ENCODE measurements at places on chromosomes 3 and 15.

- no peak for DNase-seq
These were observed 123.4 kb downstream of the CHSY1 start for GRCh38 chr15:101128221-101129015.

DNA sequence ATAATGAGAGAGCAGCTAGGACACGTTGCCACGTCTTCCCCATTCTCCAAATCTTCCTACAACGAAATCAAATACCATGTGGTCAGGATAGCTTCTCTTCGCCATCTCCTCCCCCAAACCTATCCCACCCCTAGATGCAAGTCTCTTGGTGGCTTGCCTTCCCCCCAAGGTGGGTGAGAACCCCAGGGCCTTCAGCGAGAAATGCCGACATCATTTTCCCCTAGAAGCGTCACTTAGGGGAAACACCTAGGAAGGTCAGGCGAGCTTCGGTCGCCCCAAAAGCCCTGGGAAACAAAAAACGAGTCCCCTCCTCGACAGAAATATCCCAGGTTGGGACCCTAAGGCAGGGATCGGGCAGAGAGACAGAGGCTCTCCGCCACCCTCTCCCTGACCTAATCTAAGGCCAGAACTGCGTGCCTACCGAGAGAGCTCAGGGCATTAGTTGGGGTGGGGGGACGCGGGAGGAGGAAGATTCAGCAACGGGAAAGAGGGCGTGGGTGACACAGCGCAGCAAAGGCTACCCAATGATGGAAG lies 502 bp downstream of the DPH3 start:
- no peak for DNase-seq

- DNase-seq, result no peak
These were observed 465.8 kb downstream of the FOXP1 start for GRCh38 chr3:71117572-71118247.

DNA sequence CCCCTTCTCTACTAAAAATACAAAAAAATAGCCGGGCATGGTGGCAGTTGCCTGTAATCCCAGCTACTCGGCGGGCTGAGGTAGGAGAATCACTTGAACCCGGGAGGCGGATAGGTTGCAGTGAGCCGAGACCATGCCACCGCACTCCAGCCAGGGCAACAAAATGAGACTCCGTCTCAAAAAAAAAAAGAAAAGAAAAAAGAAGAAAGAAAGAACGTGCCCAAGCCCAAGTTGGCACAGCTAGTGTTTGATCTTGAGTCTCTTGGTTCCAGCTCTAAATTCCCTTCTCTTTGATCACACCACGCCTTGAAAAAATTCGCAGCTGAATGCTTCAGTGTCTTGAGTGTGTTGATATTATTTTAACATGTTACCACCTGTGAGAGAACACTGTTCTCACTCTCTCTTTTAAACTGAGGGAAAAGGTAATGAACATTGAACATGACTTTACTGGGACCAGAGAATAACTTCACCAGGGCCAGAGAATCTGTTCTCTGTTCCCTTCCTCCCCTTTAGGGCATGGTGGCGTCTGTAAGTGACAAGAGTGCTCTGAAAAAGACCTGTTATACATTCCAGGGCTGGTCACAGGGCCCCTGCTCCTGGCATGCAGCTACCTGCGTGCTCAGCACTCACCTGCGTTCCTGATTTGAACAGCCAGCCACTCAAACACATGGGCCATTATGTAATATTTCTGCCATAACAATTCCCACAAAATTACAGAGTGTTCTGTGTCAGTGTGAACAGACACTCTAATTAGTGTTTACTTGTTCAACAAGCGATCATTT lies 19.0 kb downstream of the SLCO3A1 start:
- DNase-seq, result no peak

DNA sequence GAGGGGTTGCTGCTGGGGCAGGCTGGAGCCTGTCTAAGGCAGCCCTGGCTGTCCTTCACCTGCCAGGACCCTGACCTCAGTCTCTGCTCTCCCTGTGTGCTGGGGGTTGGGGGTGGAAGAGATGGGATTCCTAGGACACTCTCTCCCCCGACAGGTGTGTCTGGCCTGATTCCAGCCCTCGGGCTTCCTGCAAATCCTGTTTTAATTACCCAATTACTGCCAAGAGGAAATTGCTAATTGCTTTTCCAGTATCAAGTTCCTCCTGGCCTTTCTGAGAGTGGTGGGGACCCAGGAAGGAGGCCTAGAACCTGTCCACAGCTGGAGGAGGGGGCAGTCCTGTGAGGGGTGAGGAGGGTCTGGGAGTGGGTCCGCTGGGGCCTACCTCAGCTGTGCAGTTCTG lies 15.8 kb downstream of the PLXNA1 start:
- DNase-seq, result no peak

DNA sequence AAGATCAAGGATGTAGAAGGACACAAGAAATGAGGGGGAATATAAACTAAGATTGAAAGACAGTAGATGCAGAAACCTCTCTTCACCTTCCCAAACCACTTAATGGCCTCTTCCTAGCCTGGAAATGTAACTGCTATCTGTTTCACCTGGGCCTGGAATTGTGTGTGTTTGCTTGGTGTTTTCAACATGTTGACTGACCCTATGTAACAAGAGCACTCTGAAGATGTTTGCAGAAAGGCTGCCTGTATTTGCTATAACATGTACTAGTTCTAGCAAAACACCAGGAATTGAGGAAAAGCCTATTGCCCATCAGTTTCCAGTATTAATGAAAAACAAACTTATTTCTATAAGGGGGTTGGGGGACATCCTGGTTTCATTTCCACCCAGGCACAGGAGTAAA lies 248.3 kb downstream of the WDR72 start:
- no peak for DNase-seq

DNA sequence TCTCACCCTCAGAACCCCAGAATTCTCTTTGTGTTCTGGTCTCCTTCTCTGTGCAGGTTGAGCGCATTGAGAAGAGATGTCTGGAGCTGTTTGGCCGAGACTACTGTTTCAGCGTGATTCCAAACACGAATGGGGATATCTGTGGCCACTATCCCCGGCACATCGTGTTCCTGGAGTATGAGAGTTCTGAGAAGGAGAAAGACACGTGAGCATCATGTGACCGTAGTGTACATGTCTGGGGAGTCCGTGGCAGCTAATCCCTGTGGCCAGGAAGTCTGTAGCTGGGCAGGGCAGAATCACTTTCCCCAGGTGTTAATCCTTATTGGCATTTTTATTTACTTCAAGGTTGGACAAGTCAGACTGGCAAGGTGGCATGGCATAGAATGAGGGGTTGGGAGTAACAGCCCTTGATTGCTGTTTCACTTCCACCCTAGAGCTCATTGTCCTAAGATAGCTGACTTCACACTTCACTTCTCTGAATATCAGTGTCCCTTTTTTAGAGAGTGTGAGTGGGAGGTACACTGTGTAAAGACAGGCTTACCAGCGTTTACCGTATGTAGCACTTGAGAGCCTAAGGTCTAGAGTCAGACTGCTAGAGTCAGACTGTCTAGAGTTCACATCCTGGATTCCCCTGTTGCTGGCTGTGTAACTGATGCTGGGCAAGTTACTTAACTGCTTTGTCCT lies 4.4 kb downstream of the MTMR14 start:
- no peak for DNase-seq

GRCh38 chr15:35757765-35758164 lies 211.8 kb upstream of the DPH6 start:
- no peak for DNase-seq
